Right renal cortex interstitium (tissue), 3 donors: ENCODE measurements at places on chromosomes 7 and 10. TPM values are rescaled to one million over a fixed set of nuclear protein-coding genes. Genes with fewer than 3 reads are reported as not detected.

Gene CREB5
- 12.2 TPM for polyA plus RNA-seq

Gene CDH23
- polyA plus RNA-seq: 0.80 TPM

Gene STRA8
- polyA plus RNA-seq: 0.36 TPM

Gene HHEX
- 9.8 TPM for polyA plus RNA-seq

Gene NKX2-3
- not detected for polyA plus RNA-seq

Gene EBLN1
- not detected for polyA plus RNA-seq

Gene TRIL
- polyA plus RNA-seq: 51.9 TPM

Gene FAM25C
- not detected for polyA plus RNA-seq

Gene ZNF680
- polyA plus RNA-seq: 18.1 TPM

GRCh38 chr10:119755446-119755845, 29.6 kb downstream of the INPP5F start:
- DNase-seq: no peak

GRCh38 chr7:141430455-141431139, 120.6 kb upstream of the AGK start:
- DNase-seq: no peak

DNA sequence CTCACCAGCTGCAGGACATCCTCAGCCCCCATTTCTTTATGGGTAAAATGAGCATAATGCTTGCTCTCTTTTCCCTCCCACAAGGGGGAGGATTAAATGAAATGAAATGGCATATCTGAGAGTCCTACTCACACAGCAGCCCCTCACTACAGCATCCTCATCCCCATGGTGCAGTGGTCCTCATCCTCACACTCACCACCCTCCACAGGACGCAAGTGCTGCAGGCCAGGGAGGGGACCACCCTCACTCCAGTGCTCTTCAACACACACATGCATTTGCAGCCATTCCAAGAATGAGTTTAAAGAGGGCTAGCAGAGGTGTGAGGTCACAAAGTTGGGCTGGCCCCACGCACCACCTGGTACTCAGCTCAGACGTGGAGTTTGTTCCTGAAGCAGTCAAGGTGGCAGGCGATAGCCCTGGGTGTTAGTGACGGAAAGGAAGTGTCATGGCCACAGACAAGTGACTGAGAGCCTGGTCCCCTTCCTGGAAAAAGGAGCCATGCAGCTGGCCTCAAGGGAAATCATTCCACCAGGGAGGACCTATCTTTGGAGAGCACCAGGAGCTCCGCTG, 234.0 kb downstream of the TNS3 start:
- DNase-seq: no peak

DNA sequence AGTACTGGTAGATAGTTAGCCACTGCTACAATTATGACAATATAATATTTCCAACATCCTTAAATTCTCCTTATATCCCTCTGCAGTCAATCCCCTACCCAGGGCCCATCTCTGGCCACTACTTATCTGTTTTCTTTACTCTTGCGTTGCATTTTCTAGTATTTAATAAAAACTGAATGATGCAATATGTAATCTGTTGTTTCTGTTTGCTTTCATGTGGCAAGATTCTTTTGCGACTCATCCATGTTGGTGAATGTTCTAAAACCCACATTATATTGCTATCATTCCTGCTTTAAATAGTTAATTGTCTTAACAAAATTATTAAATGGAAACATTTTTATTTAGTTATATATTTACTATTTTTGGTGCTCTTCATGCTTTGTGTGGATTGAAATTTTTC, 338.5 kb downstream of the MDFIC start:
- no peak for DNase-seq

DNA sequence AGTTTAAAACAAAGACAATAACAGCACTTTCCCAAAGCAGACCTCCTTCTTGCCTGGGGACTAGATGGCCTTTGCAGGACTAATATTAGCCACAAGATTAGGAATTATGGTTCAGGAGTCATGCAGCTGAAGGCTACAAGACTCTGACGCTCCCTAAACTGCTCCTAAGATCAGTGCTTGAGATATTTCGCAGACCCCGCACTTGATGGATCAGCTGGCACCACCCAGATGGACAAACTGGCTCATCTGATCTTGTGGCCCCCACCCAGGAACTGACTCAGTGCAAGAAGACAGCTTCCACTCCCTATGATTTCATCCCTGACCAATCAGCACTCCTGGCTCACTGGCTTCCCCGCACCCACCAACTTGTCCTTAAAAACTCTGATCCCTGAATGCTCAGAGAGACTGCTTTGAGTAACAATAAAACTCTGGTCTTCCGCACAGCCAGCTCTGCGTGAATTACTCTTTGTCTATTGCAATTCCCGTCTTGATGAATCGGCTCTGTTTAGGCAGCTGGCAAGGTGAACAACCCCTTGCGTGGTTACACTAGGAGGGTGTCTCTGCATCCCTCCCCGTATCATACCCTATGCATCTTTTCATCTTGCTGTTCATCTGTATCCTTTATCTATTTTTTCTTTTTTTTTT, 26.9 kb upstream of the NRBF2 start:
- no peak for DNase-seq

DNA sequence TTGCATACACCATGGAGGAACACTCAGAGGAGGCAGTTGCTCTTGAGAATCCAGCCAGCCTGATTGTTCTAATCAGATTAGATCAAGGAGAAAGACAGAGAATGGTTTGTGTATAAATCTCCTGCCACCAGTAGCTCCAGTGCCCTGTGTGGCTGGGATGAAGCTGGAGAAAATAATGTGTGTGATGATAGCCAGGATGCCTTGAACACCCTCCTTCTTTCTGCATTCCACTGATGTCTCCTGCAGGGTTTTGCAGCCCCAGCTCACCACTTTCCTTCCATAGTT, 614.7 kb upstream of the FOXK1 start:
- no peak for DNase-seq

DNA sequence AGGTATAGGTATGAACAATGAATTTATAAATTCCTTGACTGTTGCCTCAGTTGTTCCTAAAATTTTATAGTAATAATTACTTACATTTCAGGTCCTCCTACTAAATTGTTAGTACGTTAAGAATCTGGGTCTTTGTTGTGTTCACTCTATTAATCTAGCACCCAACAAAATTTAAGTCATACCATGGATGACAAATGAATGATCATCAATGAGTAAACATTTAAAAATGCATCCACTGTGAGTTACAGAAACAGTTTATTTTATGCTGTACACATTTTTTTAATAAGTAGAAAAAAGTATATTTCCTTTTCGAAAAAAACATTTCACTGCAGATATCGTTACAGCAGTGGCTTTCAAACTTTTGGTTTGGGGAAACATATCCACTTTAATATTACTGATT, 265.2 kb downstream of the PCLO start:
- no peak for DNase-seq

DNA sequence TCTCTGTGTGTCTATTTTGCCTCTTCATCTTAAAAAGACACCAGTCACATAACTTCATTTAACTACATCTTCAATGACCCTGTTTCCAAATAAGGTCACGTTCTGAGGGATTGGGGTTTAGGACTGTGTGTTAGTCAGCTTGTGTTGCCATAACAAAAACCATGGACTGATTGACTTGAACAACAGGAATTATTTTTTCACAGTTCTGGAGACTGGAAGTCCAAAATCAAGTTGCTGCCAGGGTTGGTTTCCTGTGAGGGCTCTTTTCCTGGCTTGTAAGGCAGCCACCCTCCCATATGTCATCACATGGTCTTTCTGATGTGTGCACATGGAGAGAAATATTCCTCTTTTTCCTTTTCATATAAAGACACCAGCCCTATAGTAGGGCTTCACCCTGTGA, 55.3 kb downstream of the REEP3 start:
- no peak for DNase-seq

GRCh38 chr10:123157210-123157609, 3.0 kb downstream of the BUB3 start:
- DNase-seq: no peak

DNA sequence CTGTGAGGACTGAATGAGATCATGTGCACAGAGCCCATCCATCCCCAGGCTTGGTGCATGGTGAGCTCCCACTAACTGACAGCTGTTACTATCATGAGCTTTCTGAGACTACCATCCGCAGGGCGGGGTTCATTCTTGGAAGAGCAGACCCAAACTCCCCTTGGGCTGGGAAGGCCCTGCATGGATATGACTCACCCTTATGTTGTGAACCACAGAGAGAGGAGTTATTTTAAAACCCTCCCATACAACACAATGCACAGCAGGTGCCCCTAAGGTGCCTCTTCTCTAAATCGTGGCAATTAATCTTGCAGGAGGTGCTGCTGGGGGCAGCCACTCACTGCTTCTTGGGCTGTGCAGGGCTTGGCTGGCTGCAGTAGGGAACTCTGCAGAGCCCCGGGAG, 219.1 kb downstream of the GFRA1 start:
- no peak for DNase-seq

DNA sequence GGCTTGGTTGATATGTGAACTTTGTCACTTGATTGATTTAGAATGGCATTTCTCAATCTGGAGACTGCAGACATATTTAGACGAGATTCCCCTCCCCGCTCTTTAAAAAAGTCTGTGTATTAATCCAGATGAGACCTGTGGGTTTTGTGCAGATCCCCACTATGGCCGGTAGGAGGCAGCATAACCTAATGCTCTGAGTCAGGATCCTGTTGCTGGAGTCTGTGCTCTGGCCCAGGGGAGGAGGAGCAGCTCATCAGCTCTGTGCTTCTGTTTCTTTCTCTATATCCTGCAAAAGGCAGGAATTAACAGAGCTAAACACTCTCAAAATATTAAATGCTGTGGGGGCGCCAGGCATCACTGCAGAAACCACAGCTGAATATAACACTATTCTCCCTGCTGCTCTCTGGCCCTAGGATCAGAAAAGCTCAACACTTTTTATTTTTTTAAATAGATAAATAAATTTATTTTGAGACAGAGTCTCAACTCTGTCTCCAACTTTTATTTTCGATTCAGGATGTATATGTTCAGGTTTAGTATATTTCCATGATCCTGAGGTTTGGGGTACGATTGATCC, 23.9 kb upstream of the SEPHS1 start:
- DNase-seq: no peak

DNA sequence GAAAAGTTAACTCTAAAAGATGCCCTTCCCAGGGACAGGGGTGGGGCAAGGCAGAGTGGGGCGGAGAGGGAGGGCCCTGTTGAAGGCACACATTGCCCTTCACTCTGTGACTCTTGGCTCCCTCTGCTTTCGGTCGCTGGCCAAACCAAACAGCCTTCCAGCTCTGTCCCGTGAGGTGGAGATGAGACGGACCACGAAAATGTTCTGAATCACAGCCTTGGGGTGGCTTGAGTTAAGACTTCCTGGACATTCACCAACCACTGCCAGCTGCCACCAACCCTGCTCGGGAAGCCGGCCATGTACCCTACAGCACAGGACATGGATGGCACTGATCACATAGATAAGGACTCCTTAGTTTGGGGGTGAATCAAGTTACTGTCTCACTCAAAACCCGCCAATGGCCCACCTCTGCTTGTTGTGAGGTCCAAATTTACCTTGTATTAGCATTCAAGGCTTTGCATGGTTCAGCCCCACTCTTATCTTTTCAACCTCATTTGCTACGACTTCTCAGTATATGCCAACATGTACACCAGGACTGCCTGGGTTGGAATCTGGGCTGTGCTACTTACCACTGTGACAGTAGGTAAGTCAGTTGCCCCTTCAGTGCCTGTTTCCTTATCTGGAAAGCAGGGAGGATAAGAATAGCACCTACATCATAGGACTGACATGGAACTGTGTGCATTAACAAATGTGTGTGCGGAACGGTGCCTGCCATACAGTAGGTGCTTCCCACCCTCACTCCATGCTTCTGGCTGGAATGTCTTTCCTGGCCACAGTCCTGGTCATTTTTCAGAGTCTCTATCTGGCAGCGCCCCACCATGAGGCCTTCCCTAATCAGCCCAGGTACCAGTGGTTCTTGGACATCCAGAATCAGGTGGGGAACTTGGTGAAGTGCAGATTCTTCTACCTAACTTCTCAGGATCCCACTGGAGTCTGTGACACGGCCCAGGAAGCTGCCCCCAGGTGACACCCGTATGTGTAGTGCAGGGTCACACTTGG, 28.0 kb downstream of the ITPRIP start:
- no peak for DNase-seq

GRCh38 chr10:128630787-128631252, 504.6 kb upstream of the MKI67 start:
- DNase-seq: no peak

- no peak for DNase-seq
These were observed 396.7 kb downstream of the AUTS2 start for GRCh38 chr7:69994886-69995542.

- no peak for DNase-seq
These were observed 58.3 kb downstream of the CFAP46 start for GRCh38 chr10:132884041-132884440.

DNA sequence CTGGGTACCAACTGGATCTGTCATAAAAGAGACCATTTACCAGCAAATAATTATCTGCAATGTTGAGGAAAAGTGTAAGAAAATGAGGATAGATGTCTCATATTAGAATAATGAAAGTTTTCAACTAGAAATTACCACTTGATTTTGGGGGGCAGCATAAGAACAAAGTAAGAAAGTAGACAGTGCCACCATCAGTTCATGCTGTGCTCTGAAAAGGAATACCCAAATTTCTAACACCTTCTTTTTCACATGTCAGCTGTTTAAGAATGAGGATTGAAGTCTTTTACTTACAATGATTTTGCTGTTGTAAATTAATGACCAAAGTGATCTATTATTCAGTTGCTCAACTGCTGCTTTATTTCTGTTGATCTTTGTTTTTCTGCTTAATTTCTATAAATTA, 578.3 kb downstream of the ETV1 start:
- no peak for DNase-seq

DNA sequence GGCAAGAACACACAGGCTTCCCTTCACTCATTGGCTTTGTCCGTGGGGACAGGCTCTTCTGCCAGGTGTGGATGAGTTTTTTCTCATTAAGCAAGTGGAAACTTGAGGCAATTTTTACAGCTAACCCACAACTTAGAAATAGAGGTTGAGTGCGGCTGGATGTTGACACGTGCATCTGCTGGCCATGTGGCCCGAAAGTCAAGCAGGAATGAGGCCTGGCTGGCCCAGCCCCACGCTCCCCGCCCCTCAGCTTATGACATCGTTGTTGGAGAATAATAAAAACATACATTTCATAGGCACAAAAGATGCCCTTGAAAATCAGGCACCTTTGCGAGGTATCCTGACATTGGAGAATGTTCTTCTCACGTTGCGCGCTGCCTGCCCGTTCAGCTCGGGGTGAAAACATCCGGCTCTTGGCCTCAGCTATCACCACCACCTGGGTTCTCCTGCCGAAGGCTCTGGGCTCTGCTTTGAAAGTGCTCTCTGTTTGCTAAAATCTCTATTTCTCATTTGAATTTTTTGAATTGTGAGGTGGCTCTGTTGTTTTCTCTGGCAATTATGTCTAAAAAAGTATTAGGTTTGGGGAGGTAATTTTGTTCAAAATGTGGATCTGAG, 310.7 kb downstream of the WDR37 start:
- no peak for DNase-seq

- no peak for DNase-seq
These were observed 786 bp upstream of the AKR1C4 start for GRCh38 chr10:5195727-5196374.
